ENCODE measurements at places on chromosomes 5 and 9. TPM values are rescaled to one million over a fixed set of nuclear protein-coding genes. Genes with fewer than 3 reads are reported as not detected.

DNA sequence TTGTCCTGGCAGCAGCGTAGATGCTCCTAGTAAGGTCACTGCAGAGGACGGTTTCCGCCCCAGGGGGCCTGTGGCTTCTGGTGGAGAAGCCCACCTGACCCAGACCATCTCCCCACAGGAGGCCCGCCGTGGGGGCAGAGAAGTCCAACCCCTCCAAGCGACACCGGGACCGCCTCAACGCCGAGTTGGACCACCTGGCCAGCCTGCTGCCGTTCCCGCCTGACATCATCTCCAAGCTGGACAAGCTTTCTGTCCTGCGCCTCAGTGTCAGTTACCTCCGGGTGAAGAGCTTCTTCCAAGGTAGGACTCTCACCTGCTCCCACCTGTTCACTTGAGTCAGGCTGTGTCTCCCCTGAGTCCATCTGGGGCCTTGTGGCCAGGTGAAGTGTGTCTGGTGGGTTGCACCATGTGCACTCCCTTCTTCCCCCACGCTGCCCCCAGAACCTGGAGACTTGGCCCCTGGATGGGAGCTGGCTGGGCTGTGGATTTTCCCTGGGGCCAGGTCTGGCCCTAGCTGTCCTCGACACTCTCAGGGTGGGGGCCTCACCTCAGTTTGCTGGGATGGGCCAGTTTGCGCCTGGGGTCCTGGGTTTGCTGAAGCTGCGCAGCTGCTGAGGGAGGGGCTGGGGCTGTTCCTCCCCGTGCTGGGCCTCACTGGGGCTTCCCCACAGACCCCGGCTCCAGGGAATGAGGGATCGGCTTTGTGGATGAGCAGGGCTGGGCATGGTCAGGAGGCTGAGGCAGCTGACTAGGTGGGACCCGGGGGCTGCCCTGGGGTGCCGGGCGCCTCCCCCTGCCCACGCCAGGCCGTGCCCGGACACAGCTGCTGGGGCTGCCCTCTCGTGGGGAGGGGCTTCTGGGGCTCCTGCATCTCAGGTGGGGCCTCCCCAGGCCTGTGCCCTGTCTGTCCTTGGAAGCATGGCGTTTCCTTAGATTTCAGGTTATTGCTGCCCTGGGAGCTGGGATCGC lies 32.4 kb downstream of the AHRR start:
- no peak for DNase-seq

- no peak for DNase-seq
Measured at GRCh38 chr9:125258832-125259534, 2.6 kb upstream of the GAPVD1 start.

- DNase-seq: no peak
Measured at GRCh38 chr9:89461265-89461664, 36.6 kb downstream of the SEMA4D start.

DNA sequence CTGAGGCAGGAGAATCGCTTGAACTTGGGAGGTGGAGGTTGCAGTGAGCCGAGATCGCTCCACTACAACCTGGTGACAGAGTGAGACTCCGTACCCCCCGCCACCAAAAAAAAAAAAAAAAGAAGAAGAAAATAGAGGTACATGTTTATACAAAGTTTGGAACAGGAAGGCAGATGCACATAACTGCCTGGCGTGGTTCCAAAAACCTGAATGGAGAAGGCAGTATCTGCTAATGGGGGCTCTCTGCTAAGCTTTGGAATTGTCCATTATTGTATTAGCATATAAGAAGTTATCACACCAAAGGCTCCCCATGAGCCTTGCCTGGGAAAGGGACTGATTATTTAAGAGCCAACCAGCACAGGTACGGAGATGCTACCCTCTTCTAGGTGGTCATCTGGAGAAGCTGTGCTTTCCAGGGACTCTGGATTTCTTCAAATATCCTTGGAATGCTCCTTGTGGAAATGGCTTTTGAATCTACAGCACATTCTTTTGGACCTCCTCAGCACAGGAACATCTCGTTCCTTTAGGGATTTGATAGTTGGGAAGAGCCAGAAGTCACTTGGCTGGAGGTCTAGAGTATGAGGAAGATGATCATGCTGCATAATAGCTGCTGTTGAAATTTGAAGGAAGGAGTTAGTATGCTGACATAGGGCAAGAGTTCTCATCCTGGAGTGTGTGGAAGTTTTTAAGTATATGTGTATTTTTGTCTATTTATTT lies 42.5 kb upstream of the ABCA1 start:
- no peak for DNase-seq

GRCh38 chr9:126401107-126401506 lies 74.5 kb downstream of the MVB12B start:
- no peak for DNase-seq

- DNase-seq: no peak
Measured at GRCh38 chr5:65461490-65461889, 20.2 kb downstream of the ADAMTS6 start.

Gene MTRR
- total RNA-seq: 30.0 TPM

Gene FRMPD1
- 1.8 TPM for total RNA-seq
